Hematopoietic multipotent progenitor cell treated with erythropoietin and hydrocortisone succinate and interleukin-3 and kit ligand, for 4 days (in vitro differentiated cells): ENCODE measurements at places on chromosomes 13 and 19.

GRCh38 chr13:33322965-33323668 is 37.6 kb upstream of the STARD13 start:
- DNase-seq: no peak

DNA sequence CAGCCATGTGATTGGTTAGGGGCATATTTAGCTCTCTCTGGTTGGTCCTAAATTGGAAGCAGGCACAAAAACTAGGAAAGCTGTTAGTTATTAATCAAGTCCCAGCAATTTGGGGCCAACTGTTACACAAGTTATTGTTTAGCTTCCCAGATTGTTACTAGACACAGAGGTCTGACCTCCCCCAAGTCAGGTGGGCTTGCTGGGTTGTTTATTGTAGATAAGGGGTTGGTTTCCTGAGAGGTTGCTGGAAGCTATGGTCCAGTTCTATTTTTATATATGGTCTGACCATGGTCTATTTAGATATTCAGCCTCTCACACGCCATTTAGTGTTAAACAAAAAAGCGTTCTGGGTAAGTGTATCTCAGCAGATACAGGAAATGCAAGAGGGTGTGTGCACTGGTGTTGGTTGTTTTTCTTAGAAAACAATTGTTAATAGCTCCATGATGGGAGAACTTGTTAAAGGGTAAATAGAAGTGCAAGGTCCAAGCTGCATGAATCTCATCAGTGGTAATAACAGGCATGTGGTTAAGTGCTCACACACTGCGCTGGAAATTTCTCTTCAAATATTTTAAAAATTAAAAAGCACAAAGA is 150.0 kb downstream of the RAP2A start:
- peak; percentile 12 for DNase-seq

- DNase-seq: peak; percentile 88
These were observed 53.4 kb downstream of the PDS5B start for GRCh38 chr13:32639502-32640105.

DNA sequence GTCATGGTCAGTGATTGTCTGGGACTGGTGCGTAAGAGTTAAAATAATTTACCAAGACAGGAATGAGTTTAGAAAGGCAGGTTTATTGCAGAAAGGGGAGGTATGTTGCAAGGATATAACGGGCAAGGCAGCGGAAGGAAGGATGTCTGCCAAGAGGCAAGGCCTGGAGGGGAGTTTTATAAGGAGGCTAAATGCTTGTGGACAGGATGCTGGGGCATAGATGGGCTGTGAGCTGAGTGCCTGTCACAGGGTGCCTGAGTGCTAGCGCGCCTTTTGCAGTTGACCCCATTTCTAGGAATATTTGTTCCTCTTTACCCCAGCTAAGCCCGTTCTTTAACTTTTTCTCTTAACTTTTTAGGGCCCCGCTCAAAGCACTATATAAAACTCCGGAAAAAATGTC is 58.7 kb downstream of the TEX26 start:
- no peak for DNase-seq

DNA sequence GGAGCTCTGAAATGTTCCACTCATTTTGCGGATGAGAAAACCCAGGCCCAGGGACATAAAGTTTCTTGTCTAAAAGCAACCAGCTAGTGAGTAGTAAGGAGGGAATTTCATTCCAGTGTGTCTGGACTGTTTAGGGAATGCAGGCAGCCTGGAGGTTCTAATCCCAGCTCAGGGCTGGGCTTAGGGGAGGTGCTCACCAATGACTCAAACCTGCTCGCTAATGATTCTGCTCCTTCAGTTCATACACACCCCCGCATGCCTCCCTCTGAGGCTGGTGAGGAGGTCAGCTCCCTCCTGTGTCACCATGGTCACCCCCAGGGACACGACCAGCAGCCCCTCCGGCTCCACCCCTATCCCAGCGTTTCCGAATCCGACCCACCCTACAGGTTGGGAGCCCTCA is 34.6 kb downstream of the CYP4F2 start:
- peak; percentile 51 for DNase-seq

GRCh38 chr13:101065329-101065728 is 351.0 kb downstream of the NALCN start:
- DNase-seq: no peak

GRCh38 chr13:41061914-41062837 is 867 bp downstream of the WBP4 start:
- DNase-seq: peak; percentile 86

GRCh38 chr19:11373166-11373884 is 1.1 kb upstream of the SWSAP1 start:
- peak; percentile 76 for DNase-seq

- no peak for DNase-seq
These were observed 100.0 kb downstream of the TSHZ3 start for GRCh38 chr19:31249217-31249616.

GRCh38 chr19:17125728-17126677 is 50.4 kb downstream of the MYO9B start:
- peak; percentile 85 for DNase-seq

- no peak for DNase-seq
These were observed 45.6 kb upstream of the ZNF562 start for GRCh38 chr19:9720541-9720940.

DNA sequence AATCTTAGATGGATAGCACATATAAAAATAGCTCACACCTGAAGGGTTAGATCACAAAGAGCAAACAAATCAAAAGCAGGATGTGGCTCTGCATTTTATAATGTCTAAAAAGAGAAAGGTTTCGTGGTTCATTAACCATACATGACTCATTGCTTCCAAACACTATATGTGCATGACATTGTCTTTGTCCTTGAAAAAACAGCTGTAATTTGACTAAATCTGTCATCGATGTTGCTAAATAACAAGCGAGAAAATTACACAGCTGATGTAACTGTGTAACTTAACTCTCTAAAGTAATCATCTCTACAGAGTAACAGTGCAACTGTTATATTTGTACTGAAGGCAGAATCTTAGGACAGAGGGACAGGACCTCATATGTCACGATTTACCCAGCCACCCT is 383.1 kb upstream of the GPC6 start:
- DNase-seq: no peak

DNA sequence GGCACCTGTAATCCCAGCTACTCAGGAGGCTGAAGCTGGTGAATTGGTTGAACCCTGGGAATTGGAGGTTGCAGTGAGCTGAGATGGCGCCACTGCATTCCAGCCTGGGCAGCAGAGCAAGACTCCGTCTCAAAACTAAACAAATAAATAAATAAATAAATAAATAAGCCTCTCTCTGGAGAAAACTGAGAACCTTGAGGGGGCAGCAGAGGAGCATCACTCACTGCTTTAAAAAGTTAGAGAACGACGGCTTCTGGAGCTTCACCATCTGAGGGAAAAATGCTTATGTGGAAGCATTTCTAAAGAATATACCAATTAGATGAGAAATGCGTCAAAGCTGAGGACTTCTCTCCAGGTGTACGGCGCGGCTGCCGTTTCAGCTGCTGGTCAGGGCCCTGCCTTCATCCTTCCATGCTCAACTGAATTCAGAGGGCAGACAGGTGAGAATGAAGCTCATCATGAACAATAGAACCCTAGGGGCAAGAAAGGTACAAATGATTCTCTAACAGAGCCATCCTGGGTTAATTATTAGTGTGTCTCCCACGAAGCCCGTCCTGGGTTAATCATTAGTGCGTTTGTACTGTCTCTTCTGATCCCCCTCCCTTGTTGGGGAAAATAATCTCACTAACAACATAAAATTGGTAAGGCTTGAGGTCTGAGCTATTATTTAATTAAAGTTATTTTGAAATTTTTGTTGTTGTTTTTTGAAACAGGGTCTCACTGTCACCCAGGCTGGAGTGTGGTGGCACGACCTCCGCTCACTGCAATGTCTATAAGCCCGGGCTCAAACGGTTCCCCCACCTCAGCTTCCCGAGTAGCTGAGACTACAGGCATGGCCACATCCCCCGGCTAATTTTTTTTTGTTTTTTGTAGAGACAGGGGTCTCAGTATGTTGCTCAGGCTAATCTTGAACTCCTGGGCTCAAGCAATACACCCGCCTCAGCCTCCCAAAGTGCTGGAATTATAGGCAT is 80.1 kb downstream of the IPO5 start:
- DNase-seq: peak; percentile 53

GRCh38 chr19:54877471-54877870 is 3.4 kb downstream of the FCAR start:
- DNase-seq: no peak

- DNase-seq: no peak
These were observed 1130.3 kb downstream of the PCDH9 start for GRCh38 chr13:66099825-66100224.

DNA sequence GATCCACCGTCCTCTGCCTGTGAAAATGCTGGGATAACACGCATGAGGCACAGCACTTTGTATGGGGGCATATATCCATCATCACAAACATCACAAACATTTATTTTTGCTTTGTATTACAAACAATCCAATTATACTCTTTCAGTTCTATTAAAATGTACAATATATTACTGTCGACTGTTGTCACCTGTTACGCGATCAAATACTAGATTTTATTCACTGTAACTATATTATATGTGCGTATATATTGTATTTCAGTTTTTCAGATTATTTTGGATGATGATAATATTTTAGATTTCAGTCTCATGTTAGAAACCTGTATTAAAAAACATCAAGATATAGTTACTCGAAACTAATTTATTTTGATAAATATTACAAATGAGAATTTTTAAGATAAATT is 998.3 kb downstream of the EFNB2 start:
- DNase-seq: no peak

DNA sequence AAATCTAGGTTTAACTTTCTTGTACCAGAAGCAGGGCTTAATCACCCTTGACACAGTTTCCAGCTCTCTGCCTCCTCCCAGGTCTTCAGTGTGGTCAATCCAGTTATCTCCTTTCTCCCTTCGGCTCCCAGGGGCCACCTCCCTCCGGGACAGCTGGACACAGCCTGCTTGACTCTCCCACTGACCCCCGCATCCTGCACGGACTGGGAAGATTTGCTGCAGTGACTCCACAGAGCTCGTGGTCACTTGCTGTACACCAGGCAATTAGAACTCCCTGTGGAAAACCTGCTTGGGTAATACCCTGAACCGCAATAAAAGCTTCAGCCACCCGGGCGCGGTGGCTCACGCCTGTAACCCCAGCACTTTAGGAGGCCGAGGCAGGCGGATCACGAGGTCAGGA is 116.5 kb downstream of the NUFIP1 start:
- no peak for DNase-seq

GRCh38 chr19:30320466-30320865 is 51.7 kb upstream of the ZNF536 start:
- no peak for DNase-seq

GRCh38 chr13:93116809-93117208 is 109.8 kb upstream of the GPC6 start:
- peak; percentile 3 for DNase-seq

- no peak for DNase-seq
These were observed 23.2 kb upstream of the TTYH1 start for GRCh38 chr19:54392105-54392504.

GRCh38 chr13:78625384-78625783 is 22.0 kb upstream of the POU4F1 start:
- peak; percentile 56 for DNase-seq

GRCh38 chr19:7862413-7862951 is 11.7 kb downstream of the PRR36 start:
- DNase-seq: peak; percentile 90

DNA sequence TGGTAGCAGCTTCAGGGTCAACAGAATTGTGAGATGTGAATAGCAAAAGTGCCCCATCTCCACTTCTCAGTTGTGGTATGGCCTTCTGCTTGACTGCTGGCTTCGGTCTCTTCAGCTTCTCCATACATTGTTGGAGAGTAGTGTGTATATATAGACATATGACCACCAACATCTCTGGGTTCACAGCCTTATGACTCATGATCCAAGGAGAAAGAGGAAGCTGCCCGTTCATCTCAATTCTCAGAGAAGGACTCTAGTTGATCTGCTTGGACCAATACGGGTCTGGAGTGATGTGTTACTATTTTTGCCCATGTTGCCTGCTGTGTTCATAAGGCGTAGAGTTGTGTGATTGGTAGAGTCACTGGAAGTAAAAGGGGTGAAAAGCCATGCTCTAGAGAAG is 3.6 kb upstream of the COMMD6 start:
- peak; percentile 85 for DNase-seq

- DNase-seq: no peak
These were observed 339.0 kb downstream of the HS6ST3 start for GRCh38 chr13:96428911-96429310.

GRCh38 chr13:57673197-57673596 is 41.7 kb downstream of the PCDH17 start:
- DNase-seq: no peak

DNA sequence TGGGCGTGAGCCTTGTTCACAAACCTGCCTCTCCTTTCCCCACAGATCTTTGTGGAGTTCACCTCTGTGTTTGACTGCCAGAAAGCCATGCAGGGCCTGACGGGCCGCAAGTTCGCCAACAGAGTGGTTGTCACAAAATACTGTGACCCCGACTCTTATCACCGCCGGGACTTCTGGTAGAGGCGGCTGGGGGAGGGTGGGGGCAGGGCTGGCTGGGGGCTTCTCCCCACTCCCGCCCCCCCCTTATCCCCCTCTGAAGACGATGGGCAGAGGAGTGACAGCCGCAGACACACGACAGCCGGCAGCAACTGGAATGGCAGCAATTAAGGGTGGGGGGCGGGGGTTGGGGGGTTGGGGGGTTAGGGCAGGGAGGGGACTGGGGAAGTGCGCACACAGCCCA is 1.1 kb upstream of the EPN1 start:
- DNase-seq: no peak

GRCh38 chr19:3061182-3062161 is 823 bp downstream of the TLE5 start:
- peak; percentile 81 for DNase-seq

- no peak for DNase-seq
These were observed 81.2 kb downstream of the STARD13 start for GRCh38 chr13:33204130-33204927.

GRCh38 chr19:30060531-30061222 is 118.6 kb downstream of the URI1 start:
- no peak for DNase-seq

DNA sequence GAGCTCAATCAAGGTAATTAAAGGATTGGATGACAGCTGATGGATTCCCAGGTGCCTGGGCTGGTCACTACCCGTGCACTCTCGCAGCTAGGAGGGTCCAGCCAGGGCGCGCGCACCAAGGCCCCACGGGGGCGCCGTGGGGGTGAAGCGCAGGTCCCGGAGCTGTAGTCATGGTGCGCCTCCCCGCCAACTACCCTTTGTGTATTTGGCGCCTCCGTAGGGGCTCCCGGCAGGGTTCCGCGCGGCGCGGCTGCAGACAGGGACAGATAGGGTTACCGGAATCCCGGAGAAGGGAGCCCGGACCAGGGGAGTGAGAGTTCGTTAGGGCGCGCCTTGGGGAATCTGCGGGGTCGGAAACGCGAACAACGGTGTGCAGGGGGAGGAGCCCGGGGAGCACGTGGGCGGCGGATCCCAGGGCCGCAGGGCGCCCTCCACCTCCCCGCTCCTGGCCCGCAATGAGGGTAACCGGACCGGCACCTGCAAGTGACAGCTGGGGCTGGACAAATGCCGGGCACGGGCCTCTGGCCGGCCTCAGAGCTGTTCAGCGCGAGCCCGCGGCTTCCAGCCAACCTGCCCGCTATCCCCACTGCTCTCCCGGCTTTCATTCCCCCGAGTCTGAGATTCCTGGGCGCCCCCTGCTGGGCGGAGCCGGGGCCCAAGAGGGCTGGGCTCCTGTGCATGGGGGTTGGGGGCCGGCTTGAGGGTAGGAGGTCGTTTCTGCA is 3.4 kb upstream of the PRAM1 start:
- peak; percentile 76 for DNase-seq
